ENCODE measurements at places on chromosomes 5 and 9.

DNA sequence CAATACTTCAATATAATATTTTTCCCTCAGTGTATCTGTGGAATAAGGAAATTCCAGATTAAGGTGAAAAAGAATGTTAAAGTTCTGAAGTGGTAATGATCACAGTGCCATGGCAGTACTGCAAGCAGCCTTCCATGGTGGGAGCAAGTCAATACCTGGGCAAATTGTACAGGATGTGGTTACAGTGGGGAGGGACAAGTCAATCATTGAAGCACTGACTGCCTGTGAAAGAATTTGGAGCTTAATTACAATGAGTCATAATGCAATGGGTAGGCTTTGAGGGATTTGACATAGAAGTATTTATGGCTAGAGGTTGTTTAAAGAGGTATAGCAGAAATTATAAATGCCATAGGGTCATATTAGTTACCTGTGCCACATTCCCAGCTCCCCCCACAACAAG is 786.5 kb upstream of the ACO1 start:
- DNase-seq: no peak

GRCh38 chr5:173972607-173972924 is 16.4 kb upstream of the C5orf47 start:
- no peak for DNase-seq

DNA sequence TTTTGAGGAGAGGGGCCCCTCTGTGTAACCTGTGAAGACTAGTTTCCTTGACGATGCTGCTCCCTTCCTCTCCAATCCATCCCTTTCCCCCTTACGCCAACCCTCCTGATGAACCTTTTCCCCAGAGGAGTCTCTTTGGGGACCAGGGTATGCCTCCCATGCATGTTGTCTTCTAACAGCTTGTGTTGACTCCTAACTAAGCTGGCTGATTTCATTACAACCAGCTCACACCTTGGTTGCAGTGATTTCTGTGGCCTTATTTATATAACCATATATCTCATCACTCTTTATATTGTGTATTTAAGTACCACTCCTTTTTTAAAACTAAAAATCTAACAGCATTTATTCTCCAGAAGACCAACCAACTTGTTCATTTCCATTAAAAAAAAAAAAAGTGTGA is 42.5 kb downstream of the SFXN1 start:
- no peak for DNase-seq

- peak; percentile 30 for DNase-seq
These were observed 29.8 kb upstream of the SEC16A start for GRCh38 chr9:136512651-136513071.

GRCh38 chr5:125673359-125673950 is 749.8 kb upstream of the GRAMD2B start:
- DNase-seq: no peak

GRCh38 chr9:78407636-78408312 is 110.8 kb downstream of the PSAT1 start:
- DNase-seq: no peak

DNA sequence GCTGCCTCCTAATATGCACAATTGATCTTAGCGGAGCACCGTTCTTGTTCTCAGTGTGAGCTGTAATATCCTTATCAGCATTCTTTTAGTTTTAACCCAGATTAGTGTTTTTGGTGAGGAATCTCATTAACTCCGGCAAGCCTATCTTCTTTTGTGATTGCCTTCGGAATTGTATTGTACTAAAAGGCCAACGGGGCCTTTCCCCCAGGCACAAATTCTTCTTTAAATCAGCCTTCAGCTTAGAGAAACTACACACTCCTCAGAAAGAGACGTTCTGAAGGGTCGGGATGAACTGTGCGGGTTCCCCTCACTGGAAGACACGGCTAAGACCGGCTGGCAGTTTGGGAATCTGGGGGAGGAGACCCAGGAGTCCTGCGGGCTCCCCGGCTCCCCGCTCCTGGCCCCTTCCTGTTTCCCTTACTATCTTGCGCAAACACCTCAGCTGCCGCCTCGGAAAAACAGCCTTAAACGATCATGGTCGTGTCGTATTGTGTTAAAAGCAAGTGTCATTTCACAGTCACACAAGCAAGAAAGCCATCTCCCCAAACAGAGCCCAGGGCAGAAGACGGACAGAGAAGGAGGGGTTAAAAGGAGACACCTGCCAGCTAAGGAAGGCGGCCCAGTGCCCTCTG is 353.1 kb upstream of the IRX2 start:
- no peak for DNase-seq

DNA sequence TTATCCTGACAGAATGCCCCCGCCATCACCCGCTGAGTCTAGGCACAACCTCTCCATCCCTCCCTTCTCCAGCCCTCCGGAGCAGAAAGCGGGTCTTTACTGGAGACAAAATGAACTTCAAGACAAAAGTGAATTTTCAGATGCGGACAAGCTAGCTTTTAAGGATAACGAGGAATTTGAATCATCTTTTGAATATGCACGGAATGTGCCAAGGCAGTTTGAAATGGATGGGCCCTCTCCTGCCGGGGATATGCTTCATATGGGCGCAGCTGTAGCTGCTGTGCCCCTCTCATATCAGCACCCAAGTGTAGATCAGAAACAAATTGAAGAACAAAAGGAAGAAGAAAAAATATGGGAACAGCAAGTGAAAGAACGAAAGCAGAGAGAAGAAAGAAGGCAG is 37.5 kb downstream of the CPLANE1 start:
- DNase-seq: no peak

DNA sequence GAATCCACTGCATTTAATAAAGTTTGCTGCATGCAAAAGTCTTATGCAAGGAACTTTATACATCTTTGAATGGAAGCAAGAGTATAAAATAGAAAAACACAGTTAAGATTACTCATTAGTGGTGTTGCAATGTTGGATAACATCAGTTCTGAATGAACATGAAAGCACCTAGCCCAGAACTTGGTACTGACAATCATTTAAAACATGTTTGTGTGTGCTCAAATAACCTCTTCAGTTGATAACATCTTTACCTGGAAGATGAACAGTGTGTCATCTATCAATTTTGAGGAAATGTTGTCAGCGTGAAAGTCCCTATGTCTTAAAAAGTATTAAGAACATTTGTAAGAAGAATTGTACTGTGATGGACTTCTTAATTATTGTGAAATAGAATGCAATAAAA is 370.4 kb upstream of the GRAMD2B start:
- DNase-seq: no peak

- no peak for DNase-seq
These were observed 37.6 kb upstream of the RAI14 start for GRCh38 chr5:34618371-34619065.

All from T-helper 1 cell (primary cell).